ENCODE measurements at places on chromosomes 13 and 19.

DNA sequence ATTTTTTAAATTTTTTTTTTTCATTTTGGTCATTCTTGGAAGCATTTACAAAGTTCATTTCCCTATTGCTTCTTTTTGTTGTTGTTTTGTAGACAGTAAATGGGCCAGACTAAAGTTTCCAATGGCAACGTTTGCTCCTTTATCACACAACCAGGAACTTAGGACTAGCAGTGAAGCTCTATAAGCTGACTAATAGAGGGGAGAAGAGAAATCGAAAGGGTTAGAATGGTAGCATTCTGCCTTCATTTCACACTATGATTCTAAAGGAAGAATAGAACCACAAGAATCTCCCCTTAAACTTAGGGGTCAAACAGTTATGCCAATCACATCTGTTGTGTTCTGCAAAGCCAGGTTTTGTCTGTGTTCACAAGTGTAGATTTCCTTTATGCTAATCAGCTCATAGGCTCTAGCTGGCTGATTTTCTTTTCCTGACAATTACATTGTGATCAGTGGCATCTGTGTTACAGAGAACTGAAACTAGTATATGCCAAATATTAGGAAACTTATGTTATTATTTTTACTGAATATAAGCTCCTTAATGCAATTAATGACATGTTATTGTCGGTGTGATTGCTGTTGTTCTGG lies 467.3 kb downstream of the DACH1 start:
- DNase-seq = no peak

DNA sequence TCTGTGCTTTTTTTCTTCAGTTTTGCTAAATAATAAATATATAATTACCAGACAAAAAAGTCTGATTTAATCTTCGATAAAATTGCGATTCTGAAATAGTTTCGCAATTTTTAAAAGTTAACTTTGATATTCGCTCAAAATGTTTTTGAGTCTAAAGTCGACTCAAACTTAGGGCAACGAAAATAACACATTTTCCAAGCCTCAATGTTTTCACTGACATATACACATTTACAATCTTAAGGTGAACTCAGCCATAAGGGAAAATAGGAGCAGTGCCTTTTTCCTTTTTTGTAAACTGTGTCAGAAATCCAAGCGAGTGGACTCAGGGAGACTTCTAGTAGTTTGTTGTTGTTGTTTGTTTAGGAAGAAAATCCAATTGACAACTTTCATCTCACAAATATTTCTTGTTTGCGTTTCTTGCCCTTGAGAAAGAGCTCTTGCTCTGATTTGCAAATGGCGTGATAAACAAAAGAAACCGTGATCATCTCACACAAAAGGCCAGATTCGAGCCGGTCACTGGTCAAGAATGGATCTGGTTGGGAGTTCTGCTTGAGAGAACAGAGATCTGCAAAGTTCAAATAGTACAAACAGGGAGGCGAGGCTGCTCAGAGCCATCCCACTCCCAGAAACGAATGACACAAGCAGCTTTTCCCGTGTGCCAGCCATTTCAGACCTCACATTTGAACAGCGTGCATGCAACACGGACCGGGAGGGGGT lies 2.1 kb downstream of the SOX21 start:
- DNase-seq = no peak

- no peak for DNase-seq
Observed at GRCh38 chr19:17757125-17757524, 5.8 kb downstream of the FCHO1 start.

- no peak for DNase-seq
Observed at GRCh38 chr19:13090511-13091231, 12.0 kb downstream of the LYL1 start.

- DNase-seq = no peak
Observed at GRCh38 chr13:22505489-22505888, 675.3 kb upstream of the SGCG start.

DNA sequence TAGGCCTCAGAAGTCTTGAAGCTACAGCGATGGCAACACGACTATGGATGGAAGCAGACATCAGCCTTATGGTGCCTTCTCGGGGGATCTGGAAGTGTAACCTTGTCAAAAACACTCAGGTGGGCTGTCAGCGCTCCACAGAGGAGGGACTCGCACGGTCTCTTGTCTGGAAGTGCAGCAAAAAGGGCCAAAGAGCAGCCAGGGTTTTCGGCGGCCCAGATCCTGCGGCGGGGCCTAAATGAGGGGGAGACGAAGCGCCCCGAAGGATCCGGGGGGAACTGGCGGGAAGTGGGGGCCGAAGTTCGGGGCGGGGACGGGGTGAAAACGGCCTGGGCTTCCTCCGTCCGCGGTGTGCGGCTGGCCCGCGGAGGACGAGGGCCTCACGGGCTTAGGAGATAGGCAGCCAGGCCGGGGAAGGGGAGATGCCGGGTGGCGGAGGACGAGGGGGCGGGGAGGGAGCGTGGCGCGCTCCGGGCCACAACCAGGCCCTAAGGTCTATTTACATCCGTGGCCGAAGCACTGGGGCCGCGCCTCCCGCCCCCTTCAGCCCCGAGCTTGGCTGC lies 637 bp downstream of the RANBP3 start:
- DNase-seq = no peak

DNA sequence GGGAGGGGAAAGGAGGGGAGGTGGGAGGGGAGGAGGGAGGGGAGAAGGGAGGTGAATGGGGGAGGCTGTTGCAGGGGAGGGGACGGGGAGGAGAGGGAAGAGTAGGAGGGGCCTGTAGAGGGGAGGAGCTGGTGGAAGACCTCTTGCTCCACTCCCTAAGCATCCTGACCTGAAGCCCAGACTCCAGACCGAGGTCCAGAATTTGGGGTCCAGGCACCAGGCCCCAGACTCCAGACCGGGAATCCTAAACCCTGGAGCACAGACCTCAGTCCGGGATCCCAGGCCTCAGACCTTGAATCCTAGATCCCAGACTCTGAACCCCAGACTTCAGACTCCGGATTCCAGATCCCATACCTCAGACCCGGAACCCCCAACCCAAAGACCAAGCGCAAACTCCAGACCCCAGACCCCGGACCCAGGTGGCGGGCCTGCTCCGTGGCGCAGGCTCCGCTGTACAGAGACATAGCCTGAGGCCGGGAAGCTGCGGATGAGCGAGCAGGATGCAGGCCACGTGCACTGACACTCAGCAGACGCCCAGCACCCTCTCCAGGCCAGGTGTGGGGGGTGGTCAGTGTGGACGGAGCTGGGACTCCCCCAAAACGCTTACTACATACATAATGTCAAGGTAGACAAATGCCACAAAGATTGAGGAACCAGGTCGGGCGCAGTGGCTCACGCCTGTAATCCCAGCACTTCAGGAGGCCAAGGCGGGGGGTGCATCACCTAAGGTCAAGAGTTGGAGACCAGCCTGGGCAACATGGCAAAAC lies 710 bp upstream of the BTBD2 start:
- DNase-seq = peak; percentile 64

DNA sequence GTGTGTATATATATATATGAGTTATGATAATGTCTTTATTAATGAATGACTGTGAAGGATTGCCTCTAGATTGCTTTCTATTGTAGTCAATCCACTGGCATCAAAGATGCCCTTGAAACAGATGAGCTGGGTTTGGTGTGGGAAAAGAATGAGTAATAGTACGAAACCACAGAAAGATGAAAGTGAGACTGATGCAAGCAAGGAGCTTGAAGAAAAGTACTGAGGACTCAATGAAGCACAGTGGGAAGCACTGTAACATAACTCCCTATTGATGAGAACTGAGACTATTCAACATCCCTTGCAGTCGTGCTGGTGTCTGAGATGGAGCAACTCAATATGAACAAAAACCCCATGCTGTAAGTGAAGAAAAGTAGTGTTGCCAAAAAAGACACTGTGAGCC lies 1794.2 kb downstream of the SLITRK5 start:
- no peak for DNase-seq

- DNase-seq = no peak
Observed at GRCh38 chr19:54573330-54573872, at the start of gene LILRA2. TSS of gene LILRA2 (plus strand) at chr19:54573790. CDS start at chr19:54573879, 89 bp downstream.

DNA sequence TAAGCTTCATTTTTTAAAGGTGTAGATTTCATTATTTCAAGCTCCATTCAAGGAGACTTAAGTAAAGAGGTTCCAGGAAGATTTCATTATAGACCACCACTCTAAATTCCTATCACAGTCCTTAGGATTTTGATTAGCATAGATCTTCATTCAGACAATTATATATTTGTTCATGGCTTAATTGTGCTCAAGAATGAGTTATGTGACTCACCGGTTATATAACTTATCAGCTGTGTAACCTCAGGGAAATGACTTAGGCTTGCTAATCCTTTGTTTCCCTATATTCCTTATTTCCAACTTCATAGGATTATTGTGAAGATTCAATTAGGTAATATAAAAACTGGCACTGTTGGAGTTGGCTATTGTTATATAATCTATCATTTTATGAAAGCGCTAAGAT lies 632.8 kb upstream of the SPRY2 start:
- no peak for DNase-seq

- no peak for DNase-seq
Observed at GRCh38 chr13:94705081-94706030, 7.0 kb downstream of the SOX21 start.

- DNase-seq = no peak
Observed at GRCh38 chr19:13962699-13963602, 10.6 kb downstream of the DCAF15 start.

DNA sequence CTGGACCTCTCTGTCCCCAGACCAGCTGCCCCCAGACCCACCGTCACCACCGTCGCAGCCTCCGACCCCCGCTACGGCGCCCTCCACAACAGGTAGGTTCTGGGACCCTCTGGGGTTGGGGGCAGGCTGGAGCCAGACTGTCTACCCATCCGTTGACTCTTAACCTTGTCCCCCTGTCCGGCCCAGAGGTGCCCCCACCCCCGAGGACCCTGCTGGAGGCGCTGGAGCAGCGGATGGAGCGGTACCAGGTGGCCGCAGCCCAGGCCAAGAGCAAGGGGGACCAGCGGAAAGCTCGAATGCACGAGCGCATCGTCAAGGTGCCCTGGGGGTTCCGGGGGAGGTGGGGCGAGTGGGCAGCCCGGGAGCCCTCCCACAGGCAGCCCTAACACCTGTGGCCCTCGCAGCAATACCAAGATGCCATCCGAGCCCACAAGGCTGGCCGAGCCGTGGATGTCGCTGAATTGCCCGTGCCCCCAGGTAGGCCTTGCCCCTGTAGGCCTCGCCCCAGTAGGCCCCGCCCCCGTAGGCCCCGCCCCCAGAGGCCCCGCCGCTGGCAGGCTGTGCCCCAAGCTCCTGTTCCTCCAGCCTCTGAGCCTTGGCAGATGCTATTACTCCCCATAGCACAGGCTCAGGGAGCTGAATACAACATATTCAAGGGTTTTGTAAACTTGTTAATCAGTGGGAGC lies 12.9 kb downstream of the CC2D1A start:
- no peak for DNase-seq

DNA sequence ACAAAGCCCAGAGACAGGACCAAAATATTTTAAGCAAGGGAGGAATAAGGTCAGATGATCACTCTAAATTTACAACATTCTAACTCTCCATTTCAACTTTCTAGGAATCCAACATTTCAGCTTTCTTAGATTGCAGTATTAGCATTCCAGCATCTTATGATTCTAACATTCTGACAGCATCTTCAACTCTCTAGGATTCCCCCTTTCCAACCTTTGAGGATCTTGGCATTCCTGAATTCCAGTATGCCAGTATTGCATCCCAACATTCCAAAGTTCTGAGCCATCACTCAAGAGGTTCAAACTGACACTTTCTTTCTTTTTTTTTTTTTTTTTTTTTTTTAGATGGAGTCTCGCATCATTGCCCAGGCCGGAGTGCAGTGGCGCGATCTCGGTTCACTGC lies 13.8 kb downstream of the TGFB1 start:
- no peak for DNase-seq

- DNase-seq = no peak
Observed at GRCh38 chr19:32201636-32202051, 143.8 kb upstream of the ZNF507 start.

DNA sequence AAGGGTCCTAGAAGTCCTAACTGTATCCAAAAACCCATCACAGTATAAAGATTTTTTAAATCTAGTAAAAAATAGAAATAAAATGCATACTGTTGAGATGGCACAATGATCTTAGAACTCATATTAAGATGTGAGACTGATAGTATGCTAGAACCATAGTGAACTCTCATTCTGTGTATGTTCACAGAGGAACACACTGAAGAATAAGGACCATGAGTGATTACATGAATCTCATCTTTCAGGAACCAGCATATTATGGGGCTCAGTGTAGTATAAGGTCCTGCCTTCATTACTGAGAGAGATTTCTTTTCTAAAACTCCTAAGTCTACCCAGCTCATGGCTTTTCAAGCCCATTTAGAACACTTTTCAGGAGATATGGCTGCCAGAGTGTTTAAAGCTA lies 59.8 kb upstream of the RFC3 start:
- DNase-seq = no peak

DNA sequence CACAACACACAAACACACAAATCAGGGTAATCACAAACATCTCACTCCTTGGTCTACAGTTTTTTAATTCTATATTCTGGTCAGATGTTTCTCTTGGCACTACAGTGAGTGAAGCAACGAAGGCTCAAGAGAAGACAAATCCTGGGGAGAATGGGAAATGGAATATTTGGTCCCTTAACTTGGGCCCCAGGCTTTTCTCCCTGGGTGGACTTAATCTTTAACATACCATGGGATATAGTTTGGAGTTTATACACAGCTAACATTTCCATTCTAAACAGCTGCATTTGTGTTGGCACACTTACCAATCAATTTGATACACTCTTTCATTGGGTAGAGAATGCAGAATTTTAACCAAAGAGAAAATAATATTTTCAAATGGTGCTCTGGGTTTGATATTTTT lies 1132.6 kb upstream of the SLC10A2 start:
- DNase-seq = no peak

DNA sequence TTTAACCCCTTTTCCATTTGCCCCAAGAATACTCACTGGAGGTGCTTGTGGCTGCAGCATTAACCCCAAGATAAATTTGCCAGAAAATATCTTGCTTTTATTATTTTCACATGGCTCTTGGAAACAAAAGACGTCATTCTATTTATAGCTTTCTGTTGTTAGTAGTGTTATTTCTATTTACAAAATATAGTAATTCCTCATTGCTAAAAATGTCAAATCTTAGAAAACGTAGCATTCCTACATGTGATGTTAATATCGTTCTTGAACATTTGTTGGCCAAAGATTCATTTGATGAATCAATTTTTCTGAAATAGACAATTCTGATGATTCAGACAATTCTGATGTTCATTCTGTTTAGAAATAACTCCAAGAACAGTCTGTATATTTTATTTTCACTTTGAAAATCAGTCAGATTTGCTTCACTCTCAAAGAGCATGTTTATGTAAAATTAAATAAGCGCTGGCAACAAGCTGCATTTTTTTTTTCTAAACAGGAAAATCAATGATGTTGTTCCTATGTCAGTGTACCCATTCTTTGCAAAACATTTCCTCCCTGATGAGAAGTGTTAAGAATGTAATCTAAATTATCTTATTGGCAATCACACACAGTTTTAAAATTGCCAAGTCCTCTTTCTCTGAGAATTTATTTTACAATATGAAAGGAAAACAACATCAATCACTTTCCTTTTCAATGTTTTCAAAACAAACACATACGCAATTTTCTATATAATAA lies 334.0 kb downstream of the KCTD12 start:
- DNase-seq = no peak

Measured in CD4-positive, alpha-beta memory T cell (primary cell).